T-cell (primary cell): ENCODE measurements at places on chromosomes 7 and 10.

- no peak for DNase-seq
Measured at GRCh38 chr7:20172736-20173334, 44.3 kb downstream of the MACC1 start.

DNA sequence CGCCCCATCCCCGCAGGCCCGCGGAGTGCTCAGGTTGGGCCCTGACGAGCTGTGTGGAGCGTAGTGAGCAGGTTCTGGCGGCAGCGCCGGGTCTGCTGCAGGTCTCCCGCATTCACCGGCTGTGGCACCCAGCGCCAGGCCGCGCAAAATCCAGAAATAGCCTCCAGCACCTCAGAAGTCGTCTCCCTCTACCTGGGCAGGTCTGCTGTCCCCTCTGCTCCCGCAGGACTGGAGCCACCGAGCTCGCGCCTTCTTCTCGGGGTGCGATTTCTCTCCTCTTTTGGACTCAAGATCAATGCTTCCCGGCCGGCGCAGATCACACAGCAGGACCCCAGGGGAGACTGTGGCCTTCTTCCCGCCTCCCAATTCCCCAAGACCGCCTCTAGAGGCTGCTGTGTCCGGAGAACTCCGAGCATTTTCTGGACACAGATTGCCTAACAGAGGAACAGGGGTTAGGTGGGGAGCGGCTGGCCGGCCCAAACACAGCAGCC lies 8.4 kb downstream of the TLX1 start:
- no peak for DNase-seq

DNA sequence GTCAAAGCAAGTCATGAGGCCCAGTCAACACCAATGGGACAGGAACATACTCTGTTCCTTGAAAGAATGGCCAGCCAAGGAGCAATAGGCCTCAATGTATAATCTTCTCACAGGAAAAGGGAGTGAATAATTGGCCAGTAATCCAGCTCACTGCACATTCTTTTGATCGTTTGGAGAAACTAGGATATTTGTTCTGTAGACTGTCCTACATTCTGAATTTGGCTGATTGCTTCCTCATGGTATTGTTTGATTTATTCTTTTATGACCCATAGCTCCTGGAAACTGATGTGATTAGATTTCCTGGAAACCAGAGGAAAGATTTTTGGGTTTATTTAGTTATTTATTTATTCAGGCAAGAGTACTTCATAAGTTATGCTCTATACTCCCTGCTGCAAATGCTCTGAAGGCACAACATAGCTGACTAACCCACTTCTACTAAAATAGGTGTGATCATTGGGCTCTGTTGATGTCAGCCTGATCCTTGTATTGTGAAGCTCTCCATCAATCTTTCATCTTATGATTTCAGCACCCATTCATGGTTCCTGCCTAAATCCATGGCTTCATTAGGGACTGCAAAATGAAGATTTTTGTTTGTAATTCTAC lies 745.2 kb downstream of the SUGCT start:
- no peak for DNase-seq

- no peak for DNase-seq
Measured at GRCh38 chr10:28326516-28327490, 23.9 kb upstream of the MPP7 start.

GRCh38 chr10:95531058-95531809 lies 29.9 kb downstream of the SORBS1 start:
- no peak for DNase-seq

GRCh38 chr7:70893971-70894715 lies 237.8 kb upstream of the GALNT17 start:
- DNase-seq = no peak

- DNase-seq = no peak
Measured at GRCh38 chr10:121154846-121155245, 303.7 kb downstream of the WDR11 start.

DNA sequence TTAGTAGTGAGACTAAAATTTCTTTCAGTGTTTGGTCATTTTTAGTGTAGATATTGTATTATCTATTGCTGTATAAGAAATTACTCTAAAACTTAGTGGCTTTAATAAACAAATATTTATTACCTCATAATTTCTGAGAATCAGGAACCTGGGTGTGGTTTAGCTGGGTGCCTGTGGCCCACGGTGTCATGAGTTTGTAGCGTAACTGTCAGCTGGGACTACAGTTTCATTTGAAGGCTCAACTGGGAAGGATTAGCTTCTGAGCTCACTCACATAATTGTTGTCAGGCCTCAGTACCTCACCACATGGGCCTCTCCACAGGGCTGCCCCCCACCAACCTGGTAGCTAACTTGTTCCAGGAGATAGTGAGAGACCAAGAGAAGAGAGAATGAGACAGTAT lies 98.5 kb downstream of the SRI start:
- DNase-seq = no peak

GRCh38 chr10:71527135-71527534 lies 130.4 kb downstream of the CDH23 start:
- DNase-seq = no peak

DNA sequence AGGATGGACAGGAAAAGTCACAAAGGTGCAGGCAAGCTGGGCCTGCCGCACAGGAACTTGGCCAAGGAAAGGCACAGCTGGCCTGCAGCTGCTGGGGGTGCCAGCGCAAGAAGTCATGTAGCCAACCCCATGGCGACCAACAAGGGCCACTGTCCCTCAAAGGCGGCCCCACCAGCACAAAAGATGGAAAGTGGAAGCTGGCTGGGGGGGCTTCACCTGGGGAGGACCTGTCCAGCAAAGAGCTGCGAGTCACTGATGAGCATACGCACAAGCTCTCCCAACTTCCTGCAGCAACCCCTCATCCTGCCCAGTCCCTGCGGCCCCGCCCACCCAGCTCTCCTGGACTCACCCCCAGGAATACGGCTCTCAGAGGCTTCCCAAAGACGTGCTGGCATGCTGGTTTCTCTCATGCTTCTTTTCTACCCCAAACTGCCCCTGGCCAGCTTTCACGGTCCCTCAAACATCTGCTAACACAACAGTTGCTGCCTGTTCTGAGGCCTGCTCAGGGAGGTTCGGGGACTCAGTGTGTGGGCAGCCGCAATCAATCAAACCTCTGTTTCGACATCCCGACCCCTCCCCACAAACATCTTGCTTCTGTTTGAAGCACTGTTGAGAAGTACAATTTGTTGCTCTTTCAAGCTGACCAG lies 67.6 kb downstream of the FAM53B start:
- no peak for DNase-seq

GRCh38 chr7:138510003-138510402 lies 49.9 kb downstream of the TRIM24 start:
- DNase-seq = no peak

- no peak for DNase-seq
Measured at GRCh38 chr10:19629567-19629966, 186.7 kb upstream of the PLXDC2 start.

DNA sequence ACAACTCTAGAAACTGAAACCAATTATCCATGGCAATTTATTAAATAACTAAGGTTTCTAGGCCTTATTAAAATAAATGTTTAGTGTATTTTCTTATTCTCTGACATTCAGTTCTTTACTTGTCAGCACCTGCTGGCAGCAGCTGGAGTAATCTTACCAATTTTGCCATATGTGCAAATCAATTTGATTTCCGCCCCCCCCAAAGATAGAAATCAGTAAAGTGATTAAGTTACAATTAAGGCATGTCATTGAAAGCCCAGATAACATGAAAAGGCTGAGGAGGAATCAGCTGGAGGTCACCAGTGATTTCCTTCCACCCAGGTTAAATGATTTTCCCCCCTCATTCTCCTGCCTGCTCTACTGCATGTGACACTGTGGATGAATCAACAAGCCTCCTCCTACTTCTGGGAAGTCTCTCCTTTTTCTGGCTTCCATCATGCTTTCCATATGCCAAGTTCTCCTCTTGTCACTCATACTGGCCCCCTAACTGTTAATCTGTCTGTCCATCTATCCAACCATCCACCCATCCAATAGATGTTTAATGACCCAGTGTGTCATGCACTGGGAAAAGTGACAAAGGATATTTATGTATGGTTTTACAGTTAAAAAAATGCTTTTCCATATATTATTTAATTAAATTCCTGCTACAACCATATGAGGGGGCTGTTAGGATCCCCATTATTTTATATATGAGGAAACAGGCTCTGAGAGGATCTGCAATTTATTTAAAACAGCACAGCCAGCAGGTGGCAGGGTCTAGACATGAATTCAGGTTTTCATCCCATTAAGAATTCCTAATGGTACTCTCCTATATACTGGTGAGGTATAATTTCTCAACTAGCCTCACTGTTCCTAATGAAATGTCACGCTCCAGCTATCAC lies 116.5 kb downstream of the ATXN7L1 start:
- DNase-seq = no peak
